A549 treated with dexamethasone at 1 μM for 4 hours (cell line): ENCODE measurements at places on chromosomes 3 and 15. TPM values are rescaled to one million over a fixed set of nuclear protein-coding genes. Genes with fewer than 3 reads are reported as not detected.

Gene CNTN6
- total RNA-seq = not detected in 5 replicates

Gene KIF15
- 9.2 to 11.4 TPM (median 10.5 TPM) in 5 replicates for total RNA-seq

Gene THSD4
- total RNA-seq = 21.1 to 32.4 TPM (median 29.6 TPM) in 5 replicates

Gene ZIC4
- total RNA-seq = not detected in 5 replicates

Gene GCNT3
- total RNA-seq = 111 to 128 TPM (median 119 TPM) in 5 replicates

Gene CFAP92
- total RNA-seq = not detected in 5 replicates

Gene TGM4
- total RNA-seq = 0.25 to 0.39 TPM (median 0.27 TPM) in 5 replicates

Gene BFSP2
- total RNA-seq = not detected in 5 replicates

Gene GOLGA8T
- total RNA-seq = 1.1 to 1.9 TPM (median 1.6 TPM) in 5 replicates

Gene NSMCE3
- 15.3 to 16.3 TPM (median 16.0 TPM) in 5 replicates for total RNA-seq

Gene FBN1
- total RNA-seq = 5.5 to 8.5 TPM (median 6.5 TPM) in 5 replicates

Gene CFAP100
- total RNA-seq = 0.12 TPM in 1 of 5 replicates, not detected in the others

Gene BCL2A1
- total RNA-seq = 8.5 to 17.9 TPM (median 9.4 TPM) in 5 replicates

Gene C3orf22
- total RNA-seq = not detected in 5 replicates

Gene TFRC
- total RNA-seq = 82.1 to 111 TPM (median 93.7 TPM) in 5 replicates

Gene ARL14
- total RNA-seq = 0.23 to 0.67 TPM (median 0.40 TPM) in 5 replicates

Gene GP9
- not detected in 5 replicates for total RNA-seq

Gene CA12
- total RNA-seq = 162 to 219 TPM (median 203 TPM) in 5 replicates

Gene RFT1
- 16.5 to 29.2 TPM (median 27.6 TPM) in 5 replicates for total RNA-seq

Gene MEX3B
- 2.9 to 4.7 TPM (median 3.9 TPM) in 5 replicates for total RNA-seq

Gene FHIT
- 0.41 to 3.3 TPM (median 0.60 TPM) in 5 replicates for total RNA-seq

Gene ACTC1
- 0.18 to 0.54 TPM (median 0.35 TPM) in 5 replicates for total RNA-seq

Gene ALPK3
- total RNA-seq = 0.03 to 0.22 TPM (median 0.10 TPM) in 5 replicates

Gene SPTBN5
- 0.07 to 0.25 TPM (median 0.16 TPM) in 5 replicates for total RNA-seq

Gene VPS13C
- 10.0 to 15.2 TPM (median 12.2 TPM) in 5 replicates for total RNA-seq

Gene ABI3BP
- total RNA-seq = 0.97 to 2.7 TPM (median 1.4 TPM) in 5 replicates
